ENCODE measurements at places on chromosomes 6 and 20. TPM values are rescaled to one million over a fixed set of nuclear protein-coding genes. Genes with fewer than 3 reads are reported as not detected.

The KCNK5 gene
- not detected for polyA plus RNA-seq

The SYS1 gene
- polyA plus RNA-seq = 15.8 TPM

The OGFRL1 gene
- 8.3 TPM for polyA plus RNA-seq

The TRIM40 gene
- not detected for polyA plus RNA-seq

The FAXC gene
- 130 TPM for polyA plus RNA-seq

The TMC2 gene
- polyA plus RNA-seq = 0.66 TPM

The OSTM1 gene
- polyA plus RNA-seq = 54.7 TPM

The SLC52A3 gene
- polyA plus RNA-seq = not detected

The PLG gene
- polyA plus RNA-seq = 1.3 TPM

The C6orf132 gene
- not detected for polyA plus RNA-seq

The BLOC1S5 gene
- 11.0 TPM for polyA plus RNA-seq
